ENCODE measurements at places on chromosomes 4 and X. TPM values are rescaled to one million over a fixed set of nuclear protein-coding genes. Genes with fewer than 3 reads are reported as not detected.
A peak's percentile ranks its signal among the peaks of the same experiment; 100 is the strongest.

CFAP299 gene
- 2.3 TPM for polyA plus RNA-seq

DNA sequence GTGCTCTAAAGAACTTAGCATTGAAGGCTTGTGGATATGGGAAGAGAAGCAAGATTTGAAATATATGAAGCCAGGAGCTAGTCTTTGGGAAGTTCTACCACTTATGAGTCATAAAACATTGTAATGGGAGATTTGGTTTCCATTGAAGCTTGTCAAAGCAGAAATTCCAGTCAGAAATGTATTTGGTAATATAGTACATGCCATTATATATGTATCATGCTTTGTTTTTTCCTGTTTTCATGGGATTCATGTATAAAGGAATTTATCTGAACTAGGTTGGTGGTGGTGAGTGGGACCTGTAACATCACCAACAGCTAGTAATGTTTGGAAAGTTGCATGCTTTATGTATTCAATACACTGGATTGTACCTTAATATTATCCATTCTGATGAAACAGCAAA, 14.6 kb upstream of the DCAF8L2 start:
- DNase-seq, result no peak

PQBP1 gene
- 113 TPM for polyA plus RNA-seq

- peak; percentile 61 for DNase-seq
Measured at GRCh38 chr4:128287141-128287870, at the start of gene PGRMC2. PGRMC2 (minus strand) TSS chr4:128287813; CDS start chr4:128287790, 23 bp downstream.

- no peak for DNase-seq
Measured at GRCh38 chr4:138204507-138204906, 37.6 kb downstream of the SLC7A11 start.

ARAP2 gene
- polyA plus RNA-seq, result not detected

- DNase-seq, result no peak
Measured at GRCh38 chr4:135338181-135338580, 1136.6 kb upstream of the PABPC4L start.

DNA sequence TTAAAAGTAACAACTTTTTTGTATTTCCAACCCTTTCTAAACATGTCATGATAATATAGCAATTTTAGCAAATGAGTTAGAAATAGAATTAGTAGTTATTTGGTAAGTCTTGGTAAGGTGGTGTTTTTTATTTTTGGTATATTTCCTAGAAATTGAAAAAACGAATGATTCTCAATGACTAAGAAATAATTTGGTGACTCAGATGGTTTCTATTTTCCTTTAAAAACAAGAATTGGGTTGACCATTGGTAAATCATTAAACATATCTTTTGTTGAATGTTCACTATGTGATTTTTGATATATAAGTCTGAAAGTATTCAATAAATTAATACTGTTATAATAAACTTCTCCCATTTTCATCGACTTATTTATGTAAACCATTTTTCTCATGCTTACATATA, 206.2 kb upstream of the BANK1 start:
- no peak for DNase-seq

RASL11B gene
- polyA plus RNA-seq, result 1.2 TPM

PTCHD1 gene
- not detected for polyA plus RNA-seq

- peak; percentile 38 for DNase-seq
Measured at GRCh38 chrX:110003167-110004156, 548 bp downstream of the TMEM164 start.

DNA sequence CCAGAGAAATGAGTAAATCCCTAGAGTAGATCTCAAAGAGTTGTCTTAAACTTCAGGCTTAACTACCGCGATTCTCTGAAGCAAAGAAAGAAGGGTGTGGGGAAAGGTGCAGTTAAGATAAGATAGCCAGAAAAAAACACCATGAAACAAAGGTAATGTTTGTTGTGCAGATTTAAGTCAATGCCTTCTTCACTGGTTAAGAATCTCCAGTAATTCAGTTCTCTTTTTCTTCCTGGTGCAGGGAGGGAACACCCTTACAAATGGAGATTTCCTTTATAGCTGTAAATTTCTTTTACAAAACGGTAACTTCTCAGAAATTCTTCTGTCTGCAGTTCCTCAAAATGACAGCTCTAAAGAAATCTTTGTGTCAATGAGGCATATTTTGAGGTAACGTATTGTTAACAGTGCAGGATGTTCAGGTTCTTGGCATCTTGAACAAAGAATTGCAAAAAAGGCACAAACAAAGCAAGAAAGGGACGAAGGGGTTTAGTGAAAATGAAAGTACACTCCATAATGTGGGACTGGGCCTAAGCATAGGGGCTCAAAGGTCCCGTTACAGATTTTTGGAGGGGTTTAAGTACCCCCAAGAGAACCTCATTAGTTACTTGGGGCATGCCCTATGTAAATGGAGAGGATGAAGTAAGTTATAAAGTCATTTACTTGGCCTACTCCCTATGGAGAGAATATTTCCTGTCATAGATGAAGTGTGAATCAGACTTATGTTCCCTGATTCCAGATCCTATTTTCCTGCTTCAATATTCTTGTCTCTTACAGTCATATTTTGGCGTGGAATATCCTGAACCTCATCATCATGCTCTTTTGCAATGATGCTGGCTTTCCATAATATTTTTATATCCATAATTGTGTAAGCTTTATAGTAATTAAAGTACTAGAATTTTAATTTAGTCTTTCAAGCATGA, 492.0 kb downstream of the PCDH11X start:
- no peak for DNase-seq

SATL1 gene
- polyA plus RNA-seq, result not detected

DNA sequence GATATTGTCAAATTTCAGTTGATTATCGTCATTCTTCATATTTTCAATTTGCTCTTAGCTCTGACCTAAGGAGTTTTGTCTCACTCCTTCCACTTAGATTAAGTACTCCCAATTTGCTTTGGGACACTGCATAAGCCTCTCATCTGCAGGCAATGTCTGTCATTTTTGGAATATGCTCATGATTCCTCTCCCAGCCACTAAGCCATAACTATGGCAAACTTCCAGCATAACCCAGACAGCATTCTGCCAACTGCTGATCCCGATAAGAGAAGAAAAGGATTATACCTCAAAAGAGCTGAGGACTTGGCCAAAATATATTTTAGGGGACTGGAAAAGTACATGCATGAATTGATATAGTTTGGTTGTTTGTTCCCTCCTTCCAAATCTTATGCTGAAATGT, 444.4 kb downstream of the GABRG1 start:
- no peak for DNase-seq

GRCh38 chrX:154426916-154427770, 1.3 kb upstream of the ATP6AP1 start:
- DNase-seq, result no peak

- DNase-seq, result peak; percentile 60
Measured at GRCh38 chr4:185096032-185096653, 46.9 kb upstream of the SLC25A4 start.

TMPRSS11D gene
- polyA plus RNA-seq, result 0.02 TPM

NXF2 gene
- not detected for polyA plus RNA-seq

TRIM61 gene
- polyA plus RNA-seq, result not detected

ITIH6 gene
- polyA plus RNA-seq, result not detected

DNA sequence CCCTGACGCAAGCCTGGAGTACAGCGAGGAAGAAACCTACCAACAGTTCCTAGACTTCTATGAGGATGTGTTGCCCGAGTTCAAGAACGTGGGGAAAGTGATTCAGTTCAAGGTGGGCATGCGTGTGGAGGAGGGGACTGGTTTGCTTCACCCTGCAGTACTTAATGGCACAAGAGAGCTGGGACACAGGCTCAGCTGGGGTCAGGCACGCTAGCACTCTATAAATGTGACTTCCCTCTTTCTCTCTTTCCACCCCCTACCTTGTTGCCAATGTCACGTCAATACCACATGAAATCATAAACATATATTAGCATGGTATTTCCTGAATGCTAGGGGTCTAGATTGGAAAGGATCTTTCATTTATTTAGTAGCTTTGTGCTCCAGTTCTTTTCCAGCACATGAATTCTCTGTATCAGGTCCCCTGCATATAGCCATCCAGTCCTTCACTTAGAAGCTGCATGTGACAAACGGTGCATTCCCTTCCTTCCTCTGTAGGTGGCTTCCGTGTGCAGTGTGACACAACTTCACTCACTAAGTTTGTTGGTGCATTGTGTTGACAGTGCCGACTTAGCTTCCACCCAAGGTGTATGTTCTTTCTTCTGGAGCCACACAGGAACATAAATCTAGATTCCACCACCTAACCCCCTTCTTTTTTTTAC, 25.6 kb downstream of the ZRSR2 start:
- peak; percentile 59 for DNase-seq

IL15 gene
- 3.5 TPM for polyA plus RNA-seq

GRCh38 chr4:70505151-70505748, 13.1 kb upstream of the AMTN start:
- DNase-seq, result peak; percentile 43

- DNase-seq, result no peak
Measured at GRCh38 chr4:153205757-153206156, 1.5 kb downstream of the TRIM2 start.

ADAM29 gene
- polyA plus RNA-seq, result not detected

DNA sequence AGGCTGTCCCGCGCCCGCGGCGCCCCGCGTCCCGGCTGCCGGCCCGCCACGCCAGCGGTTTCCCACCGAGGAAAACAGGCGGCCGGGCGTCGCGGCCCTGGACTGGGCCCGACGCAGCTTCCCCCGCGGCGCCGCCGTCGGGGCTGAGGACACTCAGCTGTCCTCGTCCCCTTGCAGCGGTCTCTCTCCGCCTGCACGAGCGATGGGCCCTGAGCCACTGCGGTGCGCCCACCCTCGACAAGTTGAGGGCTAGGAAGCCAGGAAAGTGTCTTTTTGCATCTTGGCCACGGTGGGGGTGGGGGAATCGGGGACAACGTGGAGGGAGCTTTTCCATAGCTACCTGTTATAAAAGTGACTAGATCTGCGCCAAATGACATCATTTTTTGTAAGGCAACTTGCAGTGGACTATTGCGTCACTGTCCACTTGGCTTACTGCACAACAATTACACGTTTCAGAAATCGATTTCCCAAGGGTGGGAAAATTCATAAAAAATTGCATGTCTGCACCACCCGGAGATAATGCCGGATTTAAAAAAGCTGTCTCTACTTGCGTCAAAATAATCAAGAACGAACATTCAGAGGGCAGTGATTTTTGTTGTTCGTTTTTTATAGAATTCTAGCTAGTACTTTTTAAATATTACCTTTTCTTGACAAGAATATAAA, 1.1 kb downstream of the KLHL15 start:
- no peak for DNase-seq

LDB2 gene
- polyA plus RNA-seq, result 18.5 TPM

- DNase-seq, result no peak
Measured at GRCh38 chr4:88144048-88144447, 14.4 kb downstream of the ABCG2 start.

ACE2 gene
- polyA plus RNA-seq, result not detected

VSIG4 gene
- not detected for polyA plus RNA-seq

DNA sequence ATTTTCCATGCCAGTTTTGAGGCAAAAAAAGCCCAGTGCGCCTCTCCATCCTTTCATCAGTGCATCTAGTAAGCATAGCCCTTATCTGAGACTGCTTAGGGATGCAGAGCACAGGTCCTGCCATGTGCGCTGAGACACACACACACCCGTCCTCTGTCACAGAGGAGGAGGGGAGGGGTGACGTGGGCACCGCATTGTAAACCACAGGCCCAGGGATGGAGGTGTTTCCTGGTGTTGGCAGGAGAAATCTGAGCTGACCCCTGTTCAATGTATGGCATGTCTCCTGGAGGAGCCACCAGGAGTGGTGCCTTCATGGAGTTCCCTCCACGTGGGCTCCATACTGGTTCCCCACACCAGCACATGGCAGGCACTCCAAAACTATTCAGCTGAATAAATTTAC, 65.8 kb upstream of the HELT start:
- no peak for DNase-seq

DNA sequence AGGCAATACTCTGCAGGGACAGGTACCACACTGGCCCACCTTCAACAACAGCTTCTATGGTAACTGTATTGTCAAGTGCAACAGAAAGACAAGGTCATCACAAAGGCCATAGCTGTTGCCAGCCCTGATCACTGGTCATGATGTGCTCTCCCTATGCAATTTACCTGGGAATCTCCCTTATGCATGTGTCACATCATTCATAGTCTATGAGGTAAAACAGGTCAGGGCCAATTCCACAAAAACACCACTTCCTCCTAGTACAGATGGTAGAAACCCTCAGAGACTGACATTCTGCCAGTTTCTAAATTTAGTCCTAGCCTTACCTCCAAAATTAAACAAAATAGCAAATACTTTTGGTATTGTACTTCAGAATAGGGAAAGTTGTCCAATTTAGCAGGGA, 132.8 kb downstream of the MGST2 start:
- DNase-seq, result no peak

GRCh38 chr4:48681856-48682255, 98.2 kb downstream of the FRYL start:
- no peak for DNase-seq

DNA sequence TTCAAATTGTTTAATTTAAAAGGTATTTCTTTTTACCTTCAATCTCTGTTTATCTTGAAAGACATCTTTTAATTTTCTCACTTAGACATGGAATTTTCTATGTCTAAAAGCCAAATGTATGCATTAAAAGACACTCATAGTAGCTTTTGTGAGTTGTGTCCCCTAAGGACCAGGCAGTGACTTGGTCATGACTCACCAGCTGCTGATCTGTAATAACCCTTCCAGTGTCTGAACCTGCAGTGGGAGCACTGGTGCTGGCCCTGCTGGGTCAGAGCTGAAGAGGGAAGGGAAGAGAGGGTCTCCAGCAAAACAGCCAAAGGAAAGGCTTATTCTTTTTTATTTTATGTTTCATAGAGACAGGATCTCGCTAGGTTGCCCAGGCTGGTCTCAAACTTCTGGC, 31.1 kb upstream of the SH3D19 start:
- DNase-seq, result no peak

S100P gene
- not detected for polyA plus RNA-seq

RHOXF1 gene
- 0.07 TPM for polyA plus RNA-seq

- DNase-seq, result peak; percentile 53
Measured at GRCh38 chr4:24980064-24980690, 50.6 kb downstream of the LGI2 start.

- DNase-seq, result no peak
Measured at GRCh38 chr4:28926156-28926555, 1794.0 kb upstream of the PCDH7 start.

- DNase-seq, result no peak
Measured at GRCh38 chrX:155023907-155024833, 1.6 kb upstream of the F8 start.

GRCh38 chr4:7209699-7210098, 17.4 kb downstream of the SORCS2 start:
- DNase-seq, result no peak

CCNA2 gene
- 23.0 TPM for polyA plus RNA-seq

GRCh38 chrX:48696909-48697727, 584 bp downstream of the SUV39H1 start:
- peak; percentile 86 for DNase-seq

DNA sequence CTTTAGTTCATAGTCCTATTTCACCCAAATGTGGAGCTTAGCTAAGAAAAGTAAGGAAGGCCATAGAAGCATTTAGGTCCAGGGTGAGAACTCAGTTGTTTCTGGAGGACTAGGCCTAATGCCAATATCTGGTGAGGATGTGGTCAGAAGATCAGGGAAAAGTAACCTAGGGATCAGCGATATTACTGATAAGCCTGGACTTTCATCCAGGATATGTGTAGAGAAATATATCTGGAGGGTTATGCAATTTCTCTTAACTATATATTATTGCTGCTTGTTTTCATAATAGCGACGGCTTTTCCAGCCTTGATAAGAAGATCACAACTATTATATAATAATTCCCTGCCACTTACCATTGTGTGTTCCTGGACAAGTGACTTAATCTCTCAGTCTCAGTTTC, 81.1 kb downstream of the FRAS1 start:
- no peak for DNase-seq

Measured in SK-N-SH (cell line).